ENCODE measurements at places on chromosomes 5 and 9. TPM values are rescaled to one million over a fixed set of nuclear protein-coding genes. Genes with fewer than 3 reads are reported as not detected.

The GCNT1 gene
- total RNA-seq, result 46.6 TPM

The ERAP2 gene
- 18.3 TPM for total RNA-seq

DNA sequence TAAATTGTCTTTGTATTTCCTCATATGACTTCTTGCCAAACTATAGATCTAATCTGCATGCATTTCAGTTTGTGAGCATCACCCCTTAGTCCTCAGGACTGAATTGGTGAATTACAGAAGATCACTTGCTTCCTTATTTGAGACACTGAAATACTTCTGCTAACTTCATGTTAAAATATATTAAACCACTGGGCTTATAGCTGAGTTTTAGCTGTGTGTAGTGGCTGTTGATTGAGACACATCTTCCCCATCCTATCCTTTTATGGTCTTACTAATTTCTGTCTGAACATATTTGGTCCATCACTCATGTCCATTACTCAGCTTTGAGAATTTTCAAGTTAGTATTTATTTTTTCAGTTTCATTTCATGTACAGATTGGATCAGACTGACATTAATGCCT, 295.9 kb downstream of the PSAT1 start:
- peak; percentile 78 for DNase-seq
- no peaks in the 10 kb centered on the region for H3K27me3 ChIP-seq
- 0 out of 2 replicates have a peak overlapping the region, but pooled peaks have one; percentile 27 for H3K27ac ChIP-seq
- no peak overlapping the region for H3K4me3 ChIP-seq
- no peaks in the 10 kb centered on the region for H3K36me3 ChIP-seq

DNA sequence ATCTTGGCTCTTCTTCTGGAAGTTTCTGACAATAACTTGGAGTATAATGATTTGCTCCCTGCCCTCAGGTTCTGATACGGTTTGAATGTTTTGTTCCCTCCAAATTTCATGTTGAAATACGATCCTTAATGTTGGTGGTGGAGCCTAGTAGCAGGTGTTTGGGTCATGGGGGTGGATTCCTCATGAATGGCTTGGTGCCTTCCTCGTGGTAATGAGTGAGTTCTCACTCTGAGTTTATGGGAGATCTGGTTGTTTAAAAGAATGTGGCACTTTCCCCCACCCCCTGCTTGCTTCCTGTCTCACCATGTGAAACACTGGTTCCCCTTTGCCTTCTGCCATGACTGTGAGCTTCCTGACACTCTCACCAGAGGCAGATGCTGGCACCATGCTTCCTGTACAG, 103.0 kb upstream of the OSMR start:
- H3K4me3 ChIP-seq, result no peak overlapping the region
- peaks cover 6% of the 10 kb centered on the region for H3K27me3 ChIP-seq
- no peak overlapping the region for H3K27ac ChIP-seq
- DNase-seq, result no peak
- no peaks in the 10 kb centered on the region for H3K36me3 ChIP-seq
- H3K4me1 ChIP-seq, result peaks cover 2% of the 10 kb centered on the region

GRCh38 chr9:136544964-136545691, 720 bp downstream of the NOTCH1 start:
- H3K4me1 ChIP-seq, result peaks cover 20% of the 10 kb centered on the region
- no peak for DNase-seq
- no peaks in the 10 kb centered on the region for H3K27me3 ChIP-seq
- peak overlapping the region; percentile 82 for H3K4me3 ChIP-seq

GRCh38 chr5:94945656-94946055, 327.2 kb downstream of the SLF1 start:
- no peaks in the 10 kb centered on the region for H3K27me3 ChIP-seq
- no peak for DNase-seq
- H3K4me3 ChIP-seq, result no peak overlapping the region

DNA sequence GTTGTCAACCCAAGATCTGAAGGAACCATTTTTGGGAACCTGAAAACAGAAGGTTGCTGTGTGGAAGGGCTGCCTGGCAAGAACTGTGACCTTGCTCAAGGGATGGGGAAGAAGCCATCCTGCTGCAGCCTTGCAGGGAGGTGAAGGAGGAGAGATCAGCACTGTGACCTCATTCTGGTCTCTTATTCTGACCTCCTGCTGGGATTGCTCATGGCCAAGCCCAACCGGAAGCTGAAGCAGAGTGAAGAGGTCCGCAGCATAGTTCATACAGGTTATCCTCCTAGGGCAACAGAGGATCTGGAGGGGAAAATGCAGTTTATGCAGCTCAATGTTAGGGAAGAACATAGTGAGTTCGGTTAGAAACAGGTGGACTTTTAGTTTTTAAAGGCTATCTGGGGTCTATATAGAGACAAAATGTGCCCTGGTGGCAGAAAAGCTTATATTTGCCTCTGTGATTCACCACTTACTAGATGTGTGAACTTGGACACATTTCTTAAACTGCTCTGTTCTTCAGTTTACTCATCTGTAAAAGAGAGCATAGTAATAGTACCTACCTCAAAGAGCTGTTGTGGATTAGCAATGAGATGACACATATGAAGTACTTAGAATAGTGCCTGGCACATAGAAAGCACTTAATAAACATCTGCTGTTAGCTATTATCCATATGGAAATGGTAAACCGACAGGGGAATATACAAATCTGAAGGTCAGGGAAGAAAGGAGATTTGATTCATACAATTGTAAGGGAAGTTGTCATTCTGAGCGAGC, 57.9 kb upstream of the BNC2 start:
- H3K4me1 ChIP-seq, result peaks cover 3% of the 10 kb centered on the region
- H3K36me3 ChIP-seq, result no peaks in the 10 kb centered on the region
- H3K4me3 ChIP-seq, result no peak overlapping the region
- no peaks in the 10 kb centered on the region for H3K27me3 ChIP-seq
- peak; percentile 35 for DNase-seq

DNA sequence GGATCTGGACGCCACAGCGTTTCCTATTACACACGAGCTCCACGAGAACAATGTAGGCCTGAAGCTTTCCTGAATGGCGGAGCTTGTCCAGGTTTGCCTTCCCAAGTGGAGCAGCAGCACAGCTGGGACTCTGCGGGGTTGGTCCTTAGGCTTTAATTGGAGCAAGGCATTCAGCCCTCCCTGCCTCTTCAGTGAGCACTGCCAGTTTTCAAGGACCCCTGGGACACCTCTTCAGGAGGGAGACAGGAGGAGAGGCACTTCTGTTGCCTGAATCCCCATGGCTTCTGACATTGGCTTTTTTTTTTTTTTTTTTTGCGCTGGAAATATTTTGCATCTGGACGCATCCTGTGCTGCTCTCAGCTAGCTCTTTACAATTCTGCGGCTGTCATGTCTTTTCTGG, 179.4 kb downstream of the SEMA6A start:
- no peak overlapping the region for H3K27ac ChIP-seq
- H3K4me1 ChIP-seq, result no peaks in the 10 kb centered on the region
- DNase-seq, result no peak
- H3K36me3 ChIP-seq, result no peaks in the 10 kb centered on the region
- H3K4me3 ChIP-seq, result no peak overlapping the region

DNA sequence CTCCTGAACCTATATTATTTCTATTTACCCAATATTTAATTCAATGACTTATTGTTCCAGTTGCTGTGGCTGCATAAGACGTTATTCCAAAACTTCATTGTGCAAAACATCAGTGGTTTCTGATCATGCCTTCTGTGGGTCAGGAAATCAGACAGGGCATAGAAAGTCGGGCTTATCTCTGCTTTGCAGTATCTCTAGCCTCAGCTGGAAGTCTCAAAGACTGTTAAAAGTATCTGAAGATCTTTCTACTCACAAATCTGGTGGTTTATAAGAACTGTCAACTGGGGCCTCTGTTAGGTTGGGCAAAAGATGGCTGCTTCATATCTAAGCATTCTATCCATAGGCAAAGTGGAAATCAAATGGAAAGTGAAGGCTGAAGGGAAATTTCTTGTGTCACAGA, 687.7 kb upstream of the ARRDC3 start:
- H3K4me3 ChIP-seq, result no peak overlapping the region
- H3K27ac ChIP-seq, result no peak overlapping the region
- no peaks in the 10 kb centered on the region for H3K36me3 ChIP-seq
- H3K27me3 ChIP-seq, result no peaks in the 10 kb centered on the region

DNA sequence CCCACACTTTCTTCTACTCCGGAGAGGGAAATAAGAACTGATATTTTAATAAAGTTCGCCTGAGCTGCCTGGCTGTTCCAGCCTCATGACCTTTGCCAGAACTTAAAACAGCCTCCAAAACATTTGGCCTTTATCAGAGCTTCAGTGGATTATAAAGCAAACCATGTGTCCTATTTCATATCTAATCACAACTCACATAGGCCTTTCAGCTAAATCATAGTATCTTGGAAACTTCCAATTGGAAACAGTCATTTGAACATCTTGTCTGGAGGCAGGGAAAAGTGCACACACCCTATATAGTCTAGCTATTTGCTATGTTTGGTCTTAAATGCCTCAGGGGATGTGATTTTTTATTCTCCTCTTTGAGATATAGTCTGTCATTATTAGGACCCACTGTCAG, 46.0 kb upstream of the FREM1 start:
- no peaks in the 10 kb centered on the region for H3K27me3 ChIP-seq
- no peaks in the 10 kb centered on the region for H3K4me1 ChIP-seq
- no peak overlapping the region for H3K4me3 ChIP-seq
- H3K36me3 ChIP-seq, result no peaks in the 10 kb centered on the region
- DNase-seq, result no peak

Data from IMR-90 (cell line).